Activated naive CD4-positive, alpha-beta T cell treated with Interleukin-2 at 50 U/mL for 16 hours (primary cell): ENCODE measurements at places on chromosomes 2 and 18.

GRCh38 chr18:62564044-62564443, 41.2 kb downstream of the ZCCHC2 start:
- DNase-seq = no peak

- DNase-seq = no peak
Measured at GRCh38 chr2:168614172-168615018, 158.3 kb downstream of the CERS6 start.

DNA sequence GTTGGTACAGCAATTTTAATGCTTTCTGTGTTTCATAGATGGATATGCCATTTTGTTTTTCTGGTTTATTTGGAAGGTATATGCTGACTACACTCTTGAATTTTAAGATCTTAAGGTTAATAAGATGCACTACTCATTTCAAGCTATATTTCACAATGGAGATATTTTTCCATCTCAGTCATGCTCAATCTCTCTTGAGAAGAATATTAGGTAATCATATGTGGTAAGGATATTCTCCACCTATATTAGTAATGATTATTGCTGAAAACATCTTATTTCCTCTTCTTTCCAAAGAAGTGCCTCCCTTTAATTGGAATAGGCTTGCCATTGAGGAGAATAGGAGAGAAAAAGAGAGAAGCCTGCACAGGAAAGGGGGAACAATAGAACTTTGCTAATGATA, 40.1 kb downstream of the EPB41L3 start:
- DNase-seq = no peak

- no peak for DNase-seq
Measured at GRCh38 chr18:34650121-34650545, 60.0 kb upstream of the DTNA start.

DNA sequence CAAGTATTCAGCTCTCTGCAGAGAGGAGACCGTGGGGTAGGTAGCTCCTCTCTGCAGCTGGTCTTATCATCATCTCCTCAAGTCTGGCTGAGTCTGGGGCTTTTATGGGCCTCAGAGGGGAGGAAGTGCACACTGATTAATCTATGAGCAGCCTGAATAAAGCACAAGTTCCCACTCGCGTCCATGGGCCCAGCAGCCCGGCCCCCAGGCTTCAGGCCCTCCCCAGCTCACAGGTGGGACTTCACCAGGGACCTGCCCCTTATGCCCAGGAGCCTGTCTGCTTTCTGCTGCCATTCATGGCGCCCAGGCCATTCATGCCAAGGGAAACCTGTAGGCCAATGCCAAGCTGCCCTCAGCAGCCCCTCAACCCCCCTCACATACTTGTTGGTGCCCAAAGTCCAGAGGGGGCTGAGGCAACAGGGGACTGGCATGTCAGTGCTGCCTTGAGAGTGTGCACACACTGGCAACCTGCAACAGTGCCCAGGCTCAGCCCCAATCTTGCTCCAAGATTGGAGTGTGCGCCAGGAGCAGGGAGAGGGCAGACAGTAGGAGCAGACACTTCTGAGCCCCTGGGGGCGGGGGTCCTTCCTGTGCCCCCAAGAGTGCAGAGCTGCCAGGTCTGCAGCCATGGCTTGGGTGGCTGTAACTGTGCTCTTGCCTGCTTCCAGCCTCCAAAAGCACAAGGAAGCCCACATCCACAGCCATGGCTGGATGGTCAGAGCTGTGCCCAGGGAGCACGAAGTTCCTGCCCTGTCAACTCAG, 375.6 kb upstream of the VWC2L start:
- DNase-seq = no peak

GRCh38 chr2:31362581-31362980, 52.0 kb downstream of the XDH start:
- DNase-seq = no peak

DNA sequence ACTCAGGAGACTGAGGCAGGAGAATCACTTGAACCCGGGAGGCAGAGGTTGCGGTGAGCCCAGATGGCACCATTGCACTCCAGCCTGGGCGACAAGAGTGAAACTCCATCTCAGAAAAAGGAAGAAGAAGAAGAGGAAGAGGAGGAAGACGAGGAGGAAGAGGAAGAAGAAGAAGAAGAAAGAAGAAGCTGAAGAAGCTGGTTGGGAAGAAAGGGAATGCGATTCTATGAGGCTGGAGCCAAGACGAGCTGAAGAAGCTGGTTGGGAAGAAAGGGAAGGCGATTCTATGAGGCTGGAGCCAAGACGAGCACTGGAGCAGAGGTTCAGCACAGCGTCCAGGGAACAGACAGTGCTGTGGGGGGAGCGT, 30.3 kb upstream of the TAF1B start:
- DNase-seq = no peak

DNA sequence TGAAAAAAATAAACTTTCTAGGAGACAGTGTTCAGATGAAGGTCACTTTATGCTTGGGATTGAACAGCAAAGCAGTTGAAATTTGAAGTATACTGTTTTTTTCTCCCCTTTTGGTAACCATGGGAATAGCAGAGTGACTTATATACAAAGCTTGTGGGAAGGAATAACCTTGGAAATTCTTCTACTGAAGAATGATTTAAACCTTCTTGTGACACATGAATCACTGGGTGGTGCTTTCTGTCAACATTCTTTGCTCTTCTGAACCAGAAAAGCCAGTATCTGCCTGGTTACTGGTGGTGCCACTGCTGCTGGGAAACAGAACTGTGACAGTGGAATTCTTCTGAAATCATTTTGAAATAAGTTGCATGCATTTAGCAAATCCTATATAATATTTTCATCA, 39.4 kb upstream of the RND3 start:
- DNase-seq = no peak

DNA sequence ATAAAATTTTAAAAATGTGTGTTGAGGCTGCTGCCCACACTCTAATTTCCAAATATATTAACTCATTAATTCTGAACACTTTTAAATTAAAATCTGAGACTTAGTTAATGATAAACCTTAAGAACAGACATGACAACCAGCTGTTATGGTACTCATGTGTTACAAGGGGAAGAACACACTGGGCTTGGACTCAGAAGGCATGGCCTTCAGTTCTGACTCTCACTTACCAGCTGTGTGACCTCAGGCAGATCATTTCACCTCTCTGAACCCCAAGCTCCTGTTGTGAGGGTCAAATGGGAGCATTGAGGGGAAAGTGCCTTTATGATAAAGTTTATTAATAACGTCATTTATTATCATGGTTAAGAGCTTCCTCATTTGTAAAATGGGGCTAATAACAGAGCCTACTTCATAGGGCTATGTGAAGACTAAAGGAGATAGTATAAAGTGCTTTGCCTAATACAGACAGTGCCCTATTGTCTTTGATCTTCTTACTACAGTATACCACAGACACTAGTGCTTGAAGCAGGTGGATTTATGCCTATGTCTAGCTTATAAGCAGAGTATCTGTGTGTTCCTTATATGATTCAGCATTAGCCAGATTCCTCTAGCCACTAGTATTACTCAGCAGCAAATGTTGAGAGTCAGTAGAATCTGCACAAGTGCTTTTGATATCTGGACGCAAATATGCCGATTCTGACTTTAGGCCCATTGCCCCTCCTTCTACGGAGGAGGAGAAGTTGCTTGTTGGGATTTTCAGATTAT, 99.6 kb downstream of the SGPP2 start:
- DNase-seq = no peak

DNA sequence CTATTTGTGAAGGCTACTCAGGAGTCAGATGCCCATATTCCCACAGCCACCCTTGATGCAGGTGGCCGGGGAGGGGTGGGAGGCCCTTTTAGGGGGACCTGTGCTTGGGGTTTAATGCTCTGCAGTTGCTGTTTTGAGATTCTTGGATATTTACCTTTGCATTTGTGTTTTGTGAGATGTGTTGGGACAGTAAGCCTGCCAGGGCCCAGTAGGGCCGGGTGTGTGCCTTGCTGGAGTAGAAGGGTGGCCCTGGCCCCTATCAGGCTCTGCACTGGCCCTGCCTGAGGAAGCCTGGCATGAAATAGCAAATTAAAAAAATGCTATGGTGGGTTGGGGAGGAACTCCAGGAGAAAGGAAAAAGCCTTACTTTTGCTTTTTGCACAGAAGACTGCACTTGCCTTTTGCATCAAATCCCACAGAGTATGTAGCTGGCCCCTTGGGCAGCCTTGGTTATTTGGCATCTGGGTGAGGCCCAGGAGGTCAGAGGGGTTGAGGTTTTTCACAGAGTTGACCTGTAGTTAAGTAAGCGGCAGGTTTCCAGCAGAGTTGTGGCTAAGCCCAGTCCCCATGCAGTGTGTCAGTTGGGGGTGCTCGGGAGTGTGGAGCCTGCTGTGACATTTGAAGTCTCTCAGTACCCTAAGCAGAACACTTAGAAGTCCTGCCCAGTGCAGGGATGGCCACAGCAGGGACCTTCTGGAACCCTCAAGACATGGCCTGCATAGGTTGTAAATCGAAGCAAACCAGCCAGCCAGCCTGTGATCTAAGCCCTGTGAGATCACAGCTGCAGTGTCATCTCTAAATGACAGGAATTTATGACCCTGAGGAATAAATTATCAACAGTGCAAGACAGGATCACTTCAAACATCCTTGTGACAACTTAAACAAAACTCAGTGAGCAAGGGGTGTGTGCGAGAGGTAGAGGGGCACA, 68.8 kb downstream of the SH3RF3 start:
- no peak for DNase-seq

DNA sequence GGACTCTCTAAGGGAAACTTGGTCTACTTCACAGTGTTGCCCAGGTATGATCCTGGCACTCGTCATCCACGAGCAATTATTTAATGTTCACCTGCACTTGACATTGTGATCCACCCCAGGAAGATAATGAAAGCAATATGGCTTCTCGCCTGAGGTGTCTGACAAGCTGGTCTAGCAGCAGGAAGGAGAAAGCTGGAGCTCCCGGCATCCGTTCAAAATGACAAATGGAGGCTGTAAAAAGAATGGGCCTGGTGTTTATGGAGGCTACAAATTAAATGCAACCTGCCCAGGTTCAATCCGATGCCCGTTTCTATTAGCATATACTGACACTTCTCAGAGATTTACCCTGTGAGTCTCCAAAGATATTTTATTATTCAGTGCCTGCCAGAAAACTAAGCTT, 317.6 kb downstream of the CTNNA2 start:
- DNase-seq = no peak

DNA sequence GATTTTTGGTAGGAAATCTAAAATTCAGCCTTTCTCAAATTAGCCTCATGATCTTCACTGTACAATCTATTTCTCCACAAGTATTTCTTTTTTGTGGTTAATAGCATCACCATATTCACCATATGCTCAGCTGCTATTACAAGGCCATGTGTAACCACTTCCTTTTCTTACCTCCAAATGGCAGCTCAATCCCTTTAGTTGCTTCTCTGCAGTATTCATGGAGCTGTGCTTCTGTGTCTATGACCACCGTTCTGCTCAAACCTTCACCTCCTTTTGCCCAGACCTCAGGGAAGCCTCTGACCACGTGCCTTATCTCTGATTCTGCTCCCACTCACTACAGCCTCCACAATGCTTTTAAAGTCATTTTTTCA, 126.7 kb upstream of the TMEM200C start:
- DNase-seq = no peak

- DNase-seq = no peak
Measured at GRCh38 chr2:206190689-206191088, 31.0 kb downstream of the EEF1B2 start.

DNA sequence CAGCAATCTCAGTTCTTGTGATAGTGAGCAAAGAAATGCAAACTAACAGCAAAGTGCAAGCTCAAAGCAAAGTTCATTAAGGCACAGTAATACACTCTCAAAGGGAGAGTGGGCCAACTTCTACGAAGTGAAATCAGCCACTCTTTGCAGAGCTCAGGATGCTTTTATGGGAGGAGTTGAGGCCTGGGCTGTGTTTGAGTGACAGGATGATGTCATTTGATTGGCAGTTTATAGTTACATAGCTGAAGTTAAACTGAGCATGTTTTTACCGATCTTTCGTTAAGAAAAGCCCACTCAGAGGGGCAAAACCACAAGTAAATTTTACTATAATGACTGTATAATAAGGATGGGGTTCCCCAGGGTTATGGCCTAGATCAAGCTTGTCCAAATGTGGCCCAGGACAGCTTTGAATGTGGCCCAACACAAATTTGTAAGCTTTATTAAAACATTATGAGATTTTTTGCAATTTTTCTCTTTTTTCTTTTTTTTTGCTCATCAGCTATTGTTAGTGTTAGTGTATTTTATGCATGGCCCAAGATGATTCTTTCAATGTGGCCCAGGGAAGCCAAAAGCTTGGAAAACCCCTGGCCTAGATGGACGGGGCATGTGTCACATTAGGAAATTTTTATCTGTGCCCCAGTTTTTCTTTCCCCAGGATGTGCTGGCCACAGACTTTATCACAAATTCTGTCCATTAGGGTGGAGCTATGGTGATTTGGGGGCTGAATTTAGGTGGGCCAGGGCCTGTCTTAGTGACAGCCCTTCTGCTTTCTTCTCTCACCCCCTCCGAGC, 8.3 kb upstream of the DNAH7 start:
- no peak for DNase-seq
